Mesendoderm (in vitro differentiated cells): ENCODE measurements at places on chromosomes 6 and 20.

DNA sequence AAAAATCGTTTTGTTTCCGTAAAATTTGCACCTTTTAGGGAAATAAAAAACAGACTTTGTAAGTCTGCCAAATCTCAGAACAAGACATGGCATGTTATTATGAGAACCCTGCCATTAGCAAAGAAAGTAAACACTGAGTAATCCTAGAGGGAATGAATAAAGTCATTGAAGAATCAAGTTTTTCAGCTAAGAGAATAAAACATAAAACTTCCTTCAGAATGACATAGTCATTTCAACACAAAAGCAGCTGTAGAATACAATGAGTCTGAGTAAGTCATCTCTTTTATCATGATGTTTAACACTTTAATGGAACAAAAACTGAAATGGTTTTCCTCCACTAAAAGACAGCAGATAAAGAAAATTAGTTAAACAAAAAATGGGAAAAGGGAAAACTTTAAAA is 10.3 kb upstream of the DST start:
- H3K36me3 ChIP-seq = no peaks in the 10 kb centered on the region
- H3K4me3 ChIP-seq = no peak overlapping the region
- no peaks in the 10 kb centered on the region for H3K4me1 ChIP-seq
- no peak for DNase-seq

DNA sequence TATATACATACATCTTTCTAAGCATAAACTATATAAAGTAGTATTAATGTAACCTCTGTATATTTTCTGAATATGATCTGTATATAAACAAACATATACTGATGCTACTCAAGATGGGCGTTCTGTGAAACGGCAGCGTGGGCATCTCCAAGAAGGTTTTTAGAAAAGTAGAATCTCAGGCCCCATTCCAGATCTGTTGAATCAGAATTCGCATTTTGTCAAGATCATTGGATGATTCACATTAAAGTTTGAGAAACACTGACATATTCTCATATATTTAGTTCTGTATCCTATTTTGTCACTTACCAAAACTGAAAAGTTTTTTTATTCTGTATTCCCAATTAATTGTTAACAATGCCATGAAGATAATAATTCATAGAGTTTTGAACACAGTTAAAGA is 5.5 kb downstream of the C6orf141 start:
- H3K36me3 ChIP-seq = no peaks in the 10 kb centered on the region
- no peak overlapping the region for H3K4me3 ChIP-seq
- H3K4me1 ChIP-seq = no peaks in the 10 kb centered on the region
- no peak overlapping the region for H3K27ac ChIP-seq

DNA sequence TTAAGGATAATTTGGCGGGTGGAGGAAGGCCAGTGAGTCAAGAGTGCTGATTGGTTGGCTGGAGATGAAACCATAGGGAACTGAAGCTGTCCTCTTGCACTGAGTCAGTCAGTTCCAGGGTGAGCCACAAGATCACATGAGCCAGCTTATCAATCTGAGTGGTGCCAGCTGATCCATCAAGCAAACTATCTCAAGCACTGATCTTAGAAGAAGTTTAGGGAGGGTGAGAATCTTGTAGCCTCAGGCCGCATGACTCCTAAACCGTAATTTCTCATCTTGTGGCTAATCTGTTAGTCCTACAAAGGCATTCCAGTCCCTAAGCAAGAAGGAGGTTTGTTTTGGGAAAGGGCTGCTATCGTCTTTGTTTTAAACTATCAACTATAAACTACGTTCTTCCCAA is 954.3 kb downstream of the KIF16B start:
- H3K4me1 ChIP-seq = no peaks in the 10 kb centered on the region
- no peaks in the 10 kb centered on the region for H3K36me3 ChIP-seq
- no peaks in the 10 kb centered on the region for H3K27me3 ChIP-seq
- H3K27ac ChIP-seq = no peak overlapping the region
- DNase-seq = peak; percentile 59

DNA sequence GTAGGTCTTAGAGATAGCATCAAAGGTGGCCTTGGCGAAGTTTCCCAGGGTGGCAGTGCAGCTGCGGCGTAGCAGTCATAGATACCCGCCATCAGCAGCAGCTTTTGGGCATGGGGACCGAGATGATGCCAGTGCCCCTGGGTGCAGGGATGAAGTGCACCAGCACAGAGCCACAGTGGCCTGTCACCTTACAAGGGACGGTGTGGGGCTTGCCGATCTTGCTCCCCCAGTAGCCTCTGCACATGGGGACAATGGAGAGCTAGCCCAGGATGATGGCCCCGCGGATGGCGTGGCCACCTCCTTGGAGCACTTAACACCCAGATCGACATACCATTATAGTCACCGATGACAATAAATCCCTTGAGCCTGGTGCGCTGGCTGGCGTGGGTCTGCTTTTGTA is 195.5 kb downstream of the ZMYND8 start:
- no peaks in the 10 kb centered on the region for H3K4me1 ChIP-seq
- H3K27ac ChIP-seq = no peak overlapping the region
- no peaks in the 10 kb centered on the region for H3K27me3 ChIP-seq
- H3K36me3 ChIP-seq = no peaks in the 10 kb centered on the region
- DNase-seq = no peak
- no peak overlapping the region for H3K4me3 ChIP-seq

- no peak overlapping the region for H3K4me3 ChIP-seq
- H3K27ac ChIP-seq = no peak overlapping the region
- peaks cover 14% of the 10 kb centered on the region for H3K36me3 ChIP-seq
- no peaks in the 10 kb centered on the region for H3K4me1 ChIP-seq
- no peaks in the 10 kb centered on the region for H3K27me3 ChIP-seq
- no peak for DNase-seq
Observed at GRCh38 chr6:15500078-15500740, 162.6 kb downstream of the DTNBP1 start.
